ENCODE measurements at places on chromosomes 3 and 15. TPM values are rescaled to one million over a fixed set of nuclear protein-coding genes. Genes with fewer than 3 reads are reported as not detected.

Gene SKOR1
- total RNA-seq, result 0.23 TPM

Gene ZNF80
- total RNA-seq, result not detected

Gene NSMCE3
- total RNA-seq, result 40.8 TPM

Gene IGSF11
- total RNA-seq, result 3.9 TPM

Gene PLD1
- 15.9 TPM for total RNA-seq

Gene EFCAB12
- 1.2 TPM for total RNA-seq

Gene GOLGA6L7
- 0.15 TPM for total RNA-seq

Gene GLDN
- 1.7 TPM for total RNA-seq

Gene CORO2B
- total RNA-seq, result 1.4 TPM

Gene ST8SIA2
- 3.8 TPM for total RNA-seq

Gene NIPA2
- total RNA-seq, result 26.8 TPM

Gene CD86
- total RNA-seq, result not detected

Gene HRH1
- total RNA-seq, result not detected

Gene DNAH12
- 0.68 TPM for total RNA-seq

Gene CIB2
- 48.2 TPM for total RNA-seq

Gene GOLGA6L4
- 4.3 TPM for total RNA-seq

Gene AMT
- 53.8 TPM for total RNA-seq

Gene PIERCE2
- total RNA-seq, result 3.2 TPM

Gene GNB4
- 13.8 TPM for total RNA-seq

Gene NR1I2
- 0.29 TPM for total RNA-seq

Gene THRB
- total RNA-seq, result 0.50 TPM

Gene SEMA3F
- total RNA-seq, result 145 TPM

Gene OCA2
- 0.63 TPM for total RNA-seq

Gene ANAPC13
- 31.3 TPM for total RNA-seq

Gene GPR160
- total RNA-seq, result 8.6 TPM

Gene RYK
- 85.6 TPM for total RNA-seq

Gene TRIM42
- total RNA-seq, result not detected

Gene AMIGO3
- 1.3 TPM for total RNA-seq

Gene PPP1R14D
- total RNA-seq, result not detected

Gene SLC51A
- 2.4 TPM for total RNA-seq

Gene GNAT1
- total RNA-seq, result 0.42 TPM

Gene CYP19A1
- not detected for total RNA-seq

Gene LYZL4
- not detected for total RNA-seq

Gene ABHD17C
- total RNA-seq, result 20.9 TPM
